ENCODE measurements at places on chromosomes 5 and 9.

DNA sequence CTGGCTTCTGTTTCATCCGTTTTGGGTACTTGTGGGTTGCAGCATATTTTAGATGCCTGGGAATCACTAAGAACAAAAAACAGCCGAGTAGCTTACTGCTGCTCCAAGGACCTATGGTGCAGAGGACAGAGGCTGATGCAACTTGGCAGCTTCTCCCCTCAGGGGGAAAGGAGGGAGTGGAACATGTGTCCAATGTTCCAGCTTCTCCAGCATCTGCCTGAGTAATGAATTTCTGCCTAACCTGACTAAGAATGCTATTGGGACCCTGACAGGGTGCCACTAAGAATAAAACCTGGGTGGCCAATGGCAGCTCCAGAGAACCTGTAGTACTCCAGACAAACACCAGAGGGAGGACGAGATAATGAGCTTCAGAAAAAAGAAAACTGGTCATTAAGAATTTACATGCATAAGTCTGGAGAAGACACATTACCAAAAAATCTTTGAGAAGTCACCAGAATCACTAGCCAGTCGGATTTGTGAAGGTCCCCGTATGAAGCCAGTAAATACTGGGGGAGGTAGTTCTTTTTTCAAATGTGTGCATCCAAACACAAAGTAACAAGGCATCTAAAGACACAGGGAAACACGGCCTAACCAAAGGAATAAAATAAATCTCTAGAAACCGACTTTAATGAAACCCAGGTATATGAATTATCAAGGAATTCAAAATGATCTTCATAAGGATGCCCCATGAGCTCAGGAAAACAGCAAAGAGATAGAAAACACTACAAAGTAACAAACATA, 293.5 kb downstream of the HINT1 start:
- DNase-seq = peak; percentile 23

- DNase-seq = no peak
Measured at GRCh38 chr9:91917436-91917835, 32.6 kb downstream of the ROR2 start.

GRCh38 chr5:72325566-72326305, 5.6 kb downstream of the PTCD2 start:
- no peak for DNase-seq

GRCh38 chr9:136978073-136978864, 965 bp downstream of the PTGDS start:
- DNase-seq = no peak

Data from amniotic stem cell (primary cell).